ENCODE measurements at places on chromosomes 16 and 17. TPM values are rescaled to one million over a fixed set of nuclear protein-coding genes. Genes with fewer than 3 reads are reported as not detected.

DNA sequence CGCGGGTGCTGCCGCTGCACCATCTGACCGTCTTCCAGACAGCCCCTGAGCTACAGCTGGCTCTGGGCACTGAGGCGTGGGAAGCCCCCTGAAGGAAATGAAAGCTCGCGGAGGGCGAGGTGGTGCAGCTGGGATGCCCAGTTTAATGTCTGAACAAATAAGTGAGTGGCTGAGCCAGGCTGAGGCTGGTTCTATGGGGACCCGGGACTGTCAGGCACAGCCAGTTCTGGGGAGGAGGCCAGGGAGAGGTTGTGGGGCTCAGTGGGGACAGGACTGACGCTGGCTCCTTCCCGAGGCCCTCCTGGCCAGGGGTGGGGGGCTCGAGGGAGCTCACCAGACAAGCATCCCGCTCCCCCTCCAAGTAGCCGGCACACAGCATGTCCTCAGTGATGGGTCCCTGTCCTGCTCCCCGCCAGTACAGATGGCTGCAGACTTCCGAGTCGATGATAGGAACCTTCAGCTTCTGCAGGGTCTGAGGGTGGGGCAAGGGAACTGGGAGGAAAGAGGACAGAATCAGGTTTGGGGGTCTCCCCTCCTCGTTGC lies 4.4 kb downstream of the PRSS22 start:
- no peak for DNase-seq

GRCh38 chr17:73740370-73740769 lies 96.1 kb upstream of the SDK2 start:
- DNase-seq = no peak

- DNase-seq = no peak
Measured at GRCh38 chr17:76398523-76399174, 14.2 kb downstream of the SPHK1 start.

- no peak for DNase-seq
Measured at GRCh38 chr17:40065769-40066510, 3.2 kb downstream of the THRA start.

DNA sequence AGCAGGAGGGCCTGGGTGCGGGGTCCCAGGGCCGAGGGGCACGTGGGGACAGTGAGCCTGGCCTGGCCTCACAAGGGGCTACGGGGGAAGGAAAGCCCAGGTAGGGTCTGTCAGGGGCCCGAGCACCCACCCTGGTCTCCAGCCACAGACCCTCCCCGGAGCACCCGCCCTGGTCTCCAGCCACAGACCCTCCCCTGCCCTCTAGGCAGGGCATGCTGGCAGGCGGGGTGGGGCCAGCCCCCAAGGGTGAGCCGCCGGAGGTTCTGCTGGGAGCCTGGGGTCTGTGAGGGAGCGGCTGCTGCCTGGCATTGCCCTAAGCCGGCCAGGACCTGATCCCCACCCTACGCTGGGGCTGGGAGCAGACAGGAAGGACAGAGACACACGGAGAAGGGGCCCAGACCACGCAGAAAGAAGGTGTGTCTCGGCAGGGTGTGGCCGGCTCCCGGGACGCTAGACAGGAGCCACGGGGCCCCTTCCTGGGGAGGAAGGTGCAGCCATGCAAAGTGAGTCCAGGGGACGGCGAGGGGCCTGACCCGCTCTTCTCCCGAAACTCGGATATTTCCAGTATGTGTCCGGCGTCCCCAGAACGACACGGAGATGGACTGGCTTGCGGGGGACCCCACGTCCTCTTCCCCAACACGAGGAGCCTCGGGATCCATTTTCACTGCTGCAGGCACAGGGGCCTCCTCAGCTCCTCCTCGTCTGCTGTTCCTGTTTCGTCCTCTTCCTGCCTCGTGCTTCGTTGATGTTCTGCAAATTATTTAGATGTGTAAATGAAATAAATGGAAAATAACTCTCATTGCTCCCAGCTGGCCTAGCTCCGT lies 15.5 kb downstream of the UTS2R start:
- DNase-seq = no peak

DNA sequence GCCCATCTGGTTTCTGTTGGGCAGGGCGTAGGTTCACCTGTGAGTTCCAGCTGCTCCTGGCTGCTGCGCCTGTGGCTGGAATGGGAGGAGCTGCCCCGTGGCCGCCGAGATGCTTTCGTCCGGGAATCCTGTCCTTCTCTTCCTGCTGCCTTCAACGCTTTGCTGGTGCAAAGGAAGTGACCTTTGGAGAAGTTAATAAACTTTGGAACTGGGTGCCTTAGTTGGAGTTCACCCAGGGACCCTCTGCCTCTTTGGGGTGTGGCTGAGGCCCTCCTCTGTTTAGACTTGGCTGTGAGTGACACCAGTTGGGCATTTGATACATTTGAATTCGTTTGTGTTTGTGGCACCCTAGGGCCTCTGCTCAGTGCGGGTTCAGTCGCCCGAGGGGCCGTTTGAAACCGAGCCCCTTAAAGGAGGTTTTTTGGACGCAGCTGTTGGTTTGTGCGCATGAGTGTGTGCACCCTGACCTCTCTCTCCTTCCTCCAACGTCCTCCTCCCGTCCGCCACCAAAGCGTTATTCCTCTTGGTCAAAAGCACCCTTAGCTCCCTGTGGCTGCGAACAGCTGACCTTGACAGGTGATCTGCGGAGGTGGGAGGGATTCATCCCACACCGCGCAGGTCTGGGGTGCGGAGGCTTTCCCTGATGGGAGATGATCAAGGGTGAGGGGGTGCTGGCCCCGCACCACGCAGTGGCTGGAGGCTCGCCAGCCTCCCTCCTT lies 9.0 kb upstream of the SECTM1 start:
- DNase-seq = no peak

DNA sequence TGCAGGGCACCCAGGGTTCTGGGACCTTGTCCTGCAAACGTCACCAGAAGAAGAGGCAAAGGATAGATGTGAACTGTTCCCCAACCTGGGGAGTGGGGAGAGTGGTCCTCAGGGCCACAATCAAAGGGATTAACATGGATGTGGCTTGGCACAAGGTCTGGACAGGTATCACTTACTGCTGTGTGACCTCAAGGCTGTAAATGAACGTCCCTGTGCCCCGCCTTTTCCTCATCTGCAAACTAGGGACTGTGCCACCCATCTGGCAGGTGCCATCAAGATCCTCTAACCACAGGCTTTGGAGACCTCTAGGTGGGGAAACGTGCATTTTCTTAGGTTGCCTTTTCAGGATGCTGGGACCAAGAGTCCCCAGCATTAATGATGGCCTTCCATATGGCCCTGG lies 25.1 kb downstream of the SLC5A10 start:
- no peak for DNase-seq

DNA sequence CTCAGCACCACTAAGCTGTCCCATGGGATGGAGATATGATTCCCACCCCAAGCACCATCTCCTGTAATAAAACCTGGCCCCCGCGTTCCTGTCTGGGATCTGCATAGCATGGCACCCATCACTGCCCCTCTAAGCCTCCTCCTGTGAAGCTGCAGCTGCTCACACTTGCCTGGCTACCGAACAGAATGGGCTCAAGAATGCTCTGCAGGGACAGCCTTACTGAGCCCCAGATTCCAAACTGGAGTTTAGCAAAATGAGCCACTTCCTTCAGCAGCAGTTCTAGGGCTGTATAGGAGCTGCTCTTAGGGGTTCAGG lies 256.1 kb downstream of the CPPED1 start:
- no peak for DNase-seq

DNA sequence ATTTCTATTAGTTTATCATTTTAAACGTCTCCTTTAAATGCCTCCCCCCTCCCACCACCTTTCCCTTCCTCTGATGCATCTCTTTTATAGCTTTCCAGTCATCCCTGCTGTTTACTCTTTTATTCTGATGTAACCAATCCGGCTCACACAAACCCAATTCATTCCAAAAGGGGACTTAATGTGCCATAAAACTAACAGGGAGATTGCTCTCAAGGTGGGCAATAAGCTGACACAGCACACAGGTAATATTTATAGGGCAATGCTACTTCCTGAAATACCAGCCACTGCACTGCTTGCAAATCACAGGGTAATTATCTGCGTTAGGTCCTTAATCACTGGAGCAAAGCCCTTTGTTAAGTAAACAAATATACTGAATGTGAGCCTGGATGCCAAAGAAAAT lies 23.3 kb upstream of the CA10 start:
- no peak for DNase-seq

DNA sequence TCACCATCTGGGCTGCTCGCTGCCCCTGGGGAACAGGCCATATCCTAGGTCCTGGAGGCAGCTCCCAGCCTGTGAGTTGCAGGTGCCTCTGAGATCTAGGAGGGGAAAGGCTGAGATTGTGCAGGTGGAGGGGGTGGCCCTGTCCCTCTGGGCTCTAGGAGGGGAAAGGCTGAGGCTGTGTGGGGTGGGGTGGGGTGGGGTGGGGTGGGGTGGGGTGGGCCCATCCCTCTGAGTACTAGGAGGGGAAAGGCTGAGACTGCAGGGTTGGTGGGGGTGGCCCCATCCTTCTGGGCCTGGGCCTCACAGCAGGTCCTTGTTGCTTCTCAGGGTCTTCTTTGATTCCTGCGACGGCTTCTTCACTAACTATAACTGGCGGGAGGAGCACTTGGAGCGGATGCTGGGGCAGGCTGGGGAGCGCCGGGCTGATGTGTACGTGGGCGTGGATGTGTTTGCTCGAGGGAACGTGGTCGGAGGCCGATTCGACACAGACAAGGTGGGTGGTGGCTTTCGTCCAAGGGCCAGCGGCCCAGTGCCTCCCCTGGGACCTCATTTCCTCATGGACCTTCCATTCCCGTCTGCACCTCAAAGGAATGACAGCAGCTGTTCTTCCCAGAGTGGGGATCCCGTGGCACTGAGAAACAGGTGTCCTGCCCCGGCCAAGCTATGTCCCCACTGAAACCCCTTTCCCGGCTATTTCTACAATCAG lies 7.1 kb downstream of the ENGASE start:
- DNase-seq = no peak

- no peak for DNase-seq
Measured at GRCh38 chr17:50715471-50715870, 3.9 kb upstream of the LUC7L3 start.

- DNase-seq = no peak
Measured at GRCh38 chr17:6028294-6028693, 41.9 kb upstream of the WSCD1 start.

GRCh38 chr16:55754056-55754455 lies 78.8 kb downstream of the CES1 start:
- no peak for DNase-seq

DNA sequence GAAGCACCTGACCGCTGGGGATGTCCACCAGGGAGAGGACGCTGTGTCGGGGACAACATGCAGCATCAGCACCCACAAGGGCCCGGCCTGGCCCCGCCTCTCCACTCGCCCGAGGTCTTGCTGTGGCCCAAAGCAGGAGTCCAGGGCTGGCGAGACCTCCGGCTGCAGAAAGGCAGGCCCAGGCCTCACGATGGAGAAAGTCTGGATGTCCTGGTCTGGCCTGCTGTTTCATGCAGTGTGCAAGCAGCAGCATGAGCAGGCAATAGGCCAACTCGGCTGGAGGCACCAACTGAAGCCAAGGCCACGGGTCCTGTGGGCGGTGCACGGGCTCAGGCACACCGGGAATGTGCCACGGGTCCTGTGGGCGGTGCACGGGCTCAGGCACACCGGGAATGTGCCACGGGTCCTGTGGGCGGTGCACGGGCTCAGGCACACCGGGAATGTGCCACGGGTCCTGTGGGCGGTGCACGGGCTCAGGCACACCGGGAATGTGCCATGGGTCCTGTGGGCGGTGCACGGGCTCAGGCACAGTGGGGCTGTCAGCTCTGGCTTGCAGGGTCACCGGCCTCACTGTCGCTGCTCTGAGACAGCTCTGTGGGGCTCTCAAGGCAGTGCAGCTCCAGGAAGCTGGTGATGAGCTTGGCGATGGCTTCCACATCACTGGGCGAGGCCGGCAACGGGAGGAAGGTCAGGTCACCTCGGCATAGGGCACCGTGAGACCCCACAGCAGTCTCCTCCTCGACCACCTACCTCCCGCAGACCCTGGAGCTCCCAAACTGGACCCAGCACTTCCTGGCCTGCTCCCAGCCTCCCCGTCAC lies 6.9 kb downstream of the CYBC1 start:
- no peak for DNase-seq

DNA sequence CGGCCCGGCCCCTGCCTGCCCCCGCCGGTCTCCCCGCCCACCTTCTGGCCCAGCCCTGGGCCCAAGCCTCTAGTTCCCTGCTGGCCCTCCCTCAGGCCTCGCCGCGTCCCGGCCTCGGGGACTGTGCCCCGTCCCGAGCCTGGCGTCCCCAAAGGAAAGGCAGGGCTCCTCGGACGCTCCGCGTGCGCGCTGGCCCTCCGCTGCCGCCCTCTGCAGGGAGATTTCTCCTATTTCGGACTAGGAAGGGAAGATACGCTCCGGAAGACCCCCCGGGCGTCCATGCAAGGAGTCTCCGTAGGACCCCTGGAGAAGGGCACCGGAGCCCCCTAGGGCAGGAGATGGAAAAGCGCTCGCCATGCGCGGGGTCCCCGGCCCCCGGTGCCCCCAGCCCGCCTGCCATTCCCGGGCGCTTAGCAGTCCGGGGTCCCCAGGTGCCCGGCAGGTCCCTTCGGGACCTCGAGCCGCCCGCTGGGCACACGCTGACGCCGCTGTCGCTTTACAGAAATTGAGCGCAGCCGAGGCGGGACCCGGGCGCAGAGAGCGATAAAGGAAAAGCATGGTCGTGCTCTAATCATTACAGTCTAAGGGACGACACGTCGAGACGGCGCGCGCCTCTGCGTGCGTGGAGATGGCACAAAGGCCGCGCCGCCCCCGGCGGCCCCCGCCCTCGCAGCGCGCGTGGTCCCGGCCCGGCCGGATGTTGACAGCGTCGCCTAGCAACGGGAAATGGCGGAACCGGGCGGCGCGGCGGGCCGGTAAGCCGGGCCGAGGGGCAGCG lies at the start of gene CCDC40:
CCDC40 (plus strand) TSS at position 706 of the 778 bp plus-strand sequence; CDS start at position 727, 21 bp downstream.
- peak; percentile 78 for DNase-seq

GRCh38 chr16:2500430-2500917 lies 13.3 kb upstream of the ATP6V0C start:
- no peak for DNase-seq

The KRTAP16-1 gene
- total RNA-seq = not detected

The GRAPL gene
- total RNA-seq = 1.2 TPM

The PDK2 gene
- total RNA-seq = 24.6 TPM

The SLC35B1 gene
- total RNA-seq = 89.6 TPM

The UTS2R gene
- total RNA-seq = not detected
